ENCODE measurements at places on chromosomes 6 and 20.

DNA sequence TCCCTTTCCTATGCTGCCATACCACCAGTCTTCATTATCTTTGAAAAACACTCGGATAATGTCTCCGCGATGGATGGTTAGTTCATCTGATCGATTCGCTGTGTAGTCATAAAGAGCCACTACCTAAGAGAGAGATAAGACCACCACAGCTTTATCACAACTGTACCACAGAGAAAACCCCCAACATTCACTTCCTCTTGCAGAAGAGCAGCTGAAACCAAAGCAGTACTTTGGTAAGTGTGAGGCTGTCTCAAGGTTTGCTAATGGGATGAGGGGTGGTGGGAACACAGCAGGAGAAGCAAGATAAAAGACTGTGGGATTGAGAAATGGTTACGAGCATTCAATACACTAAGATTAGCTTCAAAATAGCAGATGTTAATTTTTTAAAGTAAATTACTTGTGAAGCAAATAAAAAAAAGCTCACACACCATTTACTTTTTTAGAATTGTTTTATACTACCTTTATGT lies 142.1 kb downstream of the MYB start:
- DNase-seq, result no peak

GRCh38 chr6:10411131-10411970 lies 3.5 kb downstream of the TFAP2A start:
- DNase-seq, result no peak

DNA sequence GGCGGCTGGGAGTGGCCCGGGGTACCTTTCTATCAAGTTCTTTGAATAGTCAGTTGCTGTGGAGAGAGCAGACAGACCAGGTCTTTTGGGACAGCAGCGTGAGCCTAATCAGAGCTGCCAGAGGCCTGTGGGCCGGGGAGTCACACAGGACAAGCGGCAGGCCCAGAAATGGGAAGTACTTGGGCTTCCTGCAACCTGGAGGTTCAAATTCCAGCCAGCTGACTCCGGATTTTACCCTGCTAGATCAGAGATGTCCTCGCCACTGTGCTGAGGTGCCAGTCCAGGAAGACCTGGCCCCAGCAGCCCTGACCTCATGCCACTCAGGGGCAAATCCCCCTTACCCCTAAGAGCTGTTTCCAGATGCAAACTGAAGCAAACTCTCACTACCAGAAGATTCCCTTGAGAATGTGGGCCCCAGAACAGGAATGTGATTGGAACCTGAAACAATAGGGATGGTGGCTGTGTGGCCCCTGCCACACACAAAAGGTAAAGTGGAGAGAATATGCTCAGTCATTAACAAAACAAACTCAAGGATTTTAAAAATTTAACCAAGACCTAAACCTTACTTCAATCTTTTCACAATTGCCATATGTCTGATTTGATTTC lies 9.7 kb downstream of the BEND3 start:
- no peak for DNase-seq

DNA sequence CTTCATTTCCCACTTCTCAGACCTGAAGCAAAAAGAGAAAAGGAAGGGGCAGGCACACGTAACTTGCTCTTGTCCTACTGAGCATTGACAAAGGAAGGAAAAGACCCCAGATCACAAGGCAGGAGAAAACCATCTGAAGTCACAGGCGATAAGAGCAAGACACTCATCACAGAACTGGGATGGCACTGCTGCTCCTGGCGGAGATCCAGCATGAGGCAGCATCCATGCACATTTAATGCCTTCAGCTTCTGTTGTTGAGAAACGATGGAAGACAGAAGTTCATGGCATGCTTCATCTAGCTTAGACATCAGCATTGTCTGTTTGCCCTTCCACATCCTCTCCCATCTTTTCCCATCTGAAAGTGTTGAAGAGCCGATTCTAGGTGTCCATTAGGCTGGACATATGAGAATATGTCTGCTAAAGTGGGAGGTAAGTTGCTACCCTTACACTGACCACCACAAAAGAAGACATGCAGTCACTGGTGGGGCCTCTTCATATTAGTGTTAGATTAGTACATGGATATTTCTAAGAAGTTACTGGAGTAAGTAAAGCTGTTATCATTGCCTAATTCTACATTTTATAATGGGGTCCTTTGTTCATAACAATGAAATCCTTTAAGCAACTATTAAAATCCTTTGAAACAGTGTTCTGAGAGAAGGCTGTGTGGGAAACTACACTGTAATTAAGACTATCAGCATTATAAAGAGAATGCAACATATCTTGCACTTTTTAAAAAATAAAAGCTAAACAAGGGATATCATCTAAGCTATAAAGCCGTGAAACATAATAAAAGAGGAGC lies 618.5 kb downstream of the C6orf118 start:
- no peak for DNase-seq

DNA sequence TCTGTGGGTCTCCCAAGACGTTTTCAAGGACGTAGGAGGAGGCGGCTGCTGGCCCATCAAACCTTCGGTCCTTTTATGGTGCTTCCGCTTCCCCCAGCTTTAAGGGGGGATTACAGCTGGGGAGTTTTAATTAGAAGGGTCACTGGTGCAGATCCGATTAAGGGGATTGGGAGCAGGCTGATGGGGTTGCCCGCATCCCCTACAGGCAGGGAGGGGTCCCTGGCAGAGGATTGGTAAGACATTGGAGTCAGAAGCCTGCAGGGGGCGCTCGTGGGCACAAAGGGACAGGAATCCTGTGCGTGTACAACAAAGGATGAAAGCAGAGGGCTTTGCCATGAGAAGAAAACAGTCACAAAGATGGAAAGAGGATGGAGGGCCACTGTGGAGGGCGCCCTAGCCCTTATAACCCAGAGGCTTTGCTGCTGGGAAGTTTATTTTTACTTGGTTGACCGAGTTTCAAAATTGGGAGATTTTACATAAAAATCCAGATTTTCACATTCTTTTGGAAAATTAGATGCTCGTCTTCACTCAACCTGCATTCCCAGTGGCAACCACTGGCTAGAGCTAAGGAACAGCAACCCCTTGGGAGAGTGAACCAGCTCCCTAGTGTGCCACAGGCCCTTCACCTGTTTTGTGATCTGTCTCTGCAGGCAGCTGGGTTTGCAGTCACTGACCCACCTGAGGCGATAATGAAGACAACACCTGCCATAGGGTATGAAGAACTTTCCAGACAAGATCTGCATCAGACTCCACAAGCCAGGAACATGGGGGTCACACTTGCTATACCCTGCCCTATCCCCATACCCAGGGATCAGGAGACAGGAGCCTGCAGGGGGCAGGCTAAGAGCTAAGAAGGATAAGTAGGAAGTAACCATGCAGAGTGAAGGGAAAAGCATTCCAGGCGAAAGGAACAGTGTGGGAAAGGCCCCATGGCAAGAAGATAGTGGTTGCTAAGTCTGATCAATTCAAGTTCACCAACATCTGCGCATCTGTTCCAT lies 97.7 kb downstream of the KCNB1 start:
- DNase-seq, result peak; percentile 70

DNA sequence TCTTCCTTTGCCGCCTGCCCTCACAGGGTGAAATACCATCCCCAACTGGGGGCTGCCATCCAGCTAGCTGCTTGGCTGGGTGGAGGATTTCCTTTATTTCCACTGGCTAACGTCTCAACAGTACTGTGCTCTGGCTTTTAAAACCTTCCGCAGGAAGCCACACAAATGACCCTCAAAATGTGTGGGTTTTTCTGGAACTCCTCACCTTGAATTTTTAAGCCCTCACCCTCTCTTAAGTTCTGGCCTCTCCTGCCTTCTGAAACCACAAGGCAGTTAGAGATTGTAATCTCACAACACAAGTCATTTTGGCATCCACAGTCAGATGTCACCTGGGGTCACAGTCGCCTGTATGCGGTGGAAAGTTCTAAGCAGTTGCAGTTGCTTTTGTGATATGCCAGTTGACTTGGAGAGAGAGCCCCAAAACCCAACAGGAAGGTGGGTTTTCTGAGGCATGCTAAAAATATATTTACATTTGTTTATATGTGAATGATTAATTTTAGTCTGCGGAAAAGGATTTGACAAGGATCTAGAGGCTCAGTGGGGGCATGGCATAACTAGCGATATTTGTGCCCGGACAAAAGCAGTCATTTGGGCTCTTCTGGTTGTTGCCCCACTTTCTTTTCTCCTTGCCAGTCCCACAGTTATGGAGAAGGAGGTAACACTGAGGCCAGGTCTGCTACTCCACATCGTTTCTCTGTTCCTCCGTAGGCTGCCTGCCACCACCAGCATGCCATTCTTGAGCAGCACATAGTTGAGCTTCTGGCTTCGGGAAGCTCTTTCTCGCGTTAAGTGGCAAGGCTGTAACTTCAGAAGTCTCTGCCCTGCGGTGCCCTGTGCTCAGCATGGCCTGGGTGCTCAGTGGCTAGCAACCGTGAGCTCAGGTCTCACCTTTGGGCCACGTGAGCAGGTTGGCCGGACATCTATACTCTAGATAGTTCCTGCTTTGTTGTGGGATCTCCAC lies 335.3 kb downstream of the CD83 start:
- peak; percentile 64 for DNase-seq

- DNase-seq, result no peak
These were observed 77.5 kb upstream of the MARCKS start for GRCh38 chr6:113779656-113780055.

GRCh38 chr6:29447670-29448069 lies 8.6 kb downstream of the OR10C1 start:
- no peak for DNase-seq

- no peak for DNase-seq
These were observed 49.3 kb downstream of the PACRG start for GRCh38 chr6:162777091-162777490.

DNA sequence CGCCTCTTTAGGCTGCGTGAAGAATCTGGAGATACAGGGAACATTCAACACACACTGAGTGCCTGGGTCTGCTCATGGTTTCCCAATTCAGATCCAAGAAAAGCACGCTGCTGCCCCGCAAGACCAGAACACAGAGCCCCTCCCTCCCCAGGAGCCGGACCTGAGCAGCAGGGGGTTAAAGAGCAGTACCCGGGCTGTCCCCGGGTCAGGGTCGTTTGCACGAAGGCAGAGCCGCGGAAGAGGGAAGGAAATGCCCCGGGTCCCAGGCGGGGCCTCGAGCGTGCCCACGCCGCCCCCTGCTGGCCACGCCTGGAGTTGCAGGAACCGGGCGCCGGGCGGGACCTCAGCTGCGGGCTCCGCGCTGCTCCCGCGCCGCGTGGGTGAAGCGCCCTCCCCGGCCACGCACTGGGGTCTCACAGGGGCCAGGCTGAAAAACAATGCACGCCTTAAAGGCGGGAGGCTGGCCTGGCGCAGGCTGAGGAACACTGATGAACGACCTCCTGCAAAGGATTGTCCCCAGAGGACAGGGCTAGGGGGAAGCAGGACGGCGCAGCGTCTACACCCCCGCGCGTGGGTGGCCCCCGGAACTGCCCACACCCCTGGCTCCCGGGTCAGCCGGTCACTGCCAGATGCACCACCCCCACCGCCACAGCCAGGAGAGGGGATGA lies 48.9 kb downstream of the ANKRD60 start:
- peak; percentile 67 for DNase-seq

DNA sequence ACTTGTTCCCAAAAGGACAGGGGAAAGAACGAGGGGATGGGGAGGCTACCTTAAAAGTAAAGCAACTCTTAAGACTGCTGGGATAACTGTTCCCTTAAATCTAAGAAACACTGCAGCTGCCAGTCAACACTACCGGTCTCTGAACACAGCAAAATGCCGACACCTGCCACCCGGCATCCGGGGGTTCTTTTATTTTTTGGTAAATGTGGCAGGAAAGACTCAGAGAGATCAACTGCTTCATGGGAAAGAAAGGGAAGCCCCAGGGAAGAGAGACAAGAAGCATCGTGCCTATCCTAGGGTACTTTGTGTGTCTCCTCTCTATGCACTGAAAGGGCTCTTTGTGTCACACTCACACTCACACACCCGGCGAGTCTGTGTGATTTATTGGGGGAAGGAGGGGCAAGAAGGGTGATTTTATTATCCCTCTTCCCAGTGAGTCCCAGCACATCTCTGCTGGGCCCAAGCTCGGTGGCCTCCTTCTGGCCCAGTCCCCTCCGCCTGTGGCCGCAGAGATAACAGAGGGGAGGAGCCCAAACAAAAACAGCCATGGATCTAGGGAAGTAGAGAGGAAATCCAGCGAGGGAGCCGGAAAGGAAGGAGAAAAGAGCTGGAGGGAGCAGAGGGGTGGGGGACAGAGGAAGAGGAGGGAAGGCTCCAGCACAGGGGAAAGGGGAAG lies 1.4 kb downstream of the FYN start:
- peak; percentile 36 for DNase-seq

DNA sequence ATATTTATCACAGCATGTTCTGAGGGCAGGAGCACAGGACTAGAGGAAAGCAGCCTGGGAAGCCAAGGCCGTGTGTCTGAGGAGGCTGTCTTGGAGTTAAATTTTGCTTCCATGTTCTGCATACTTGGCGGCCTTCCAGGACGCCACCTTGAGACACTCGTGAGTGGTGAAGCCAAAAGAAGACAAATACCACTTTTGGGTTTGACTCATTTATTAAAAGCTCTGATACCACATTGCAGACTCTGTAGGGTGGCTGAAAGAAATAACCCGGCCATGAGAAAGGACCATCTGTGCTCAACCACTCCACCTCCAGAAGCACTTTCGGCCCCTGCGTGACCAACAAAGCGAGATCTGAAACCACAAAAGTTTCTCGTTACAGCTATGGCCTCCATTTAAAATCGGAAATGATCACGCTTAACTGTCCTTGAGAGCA lies 120.0 kb downstream of the TMEM242 start:
- DNase-seq, result no peak

DNA sequence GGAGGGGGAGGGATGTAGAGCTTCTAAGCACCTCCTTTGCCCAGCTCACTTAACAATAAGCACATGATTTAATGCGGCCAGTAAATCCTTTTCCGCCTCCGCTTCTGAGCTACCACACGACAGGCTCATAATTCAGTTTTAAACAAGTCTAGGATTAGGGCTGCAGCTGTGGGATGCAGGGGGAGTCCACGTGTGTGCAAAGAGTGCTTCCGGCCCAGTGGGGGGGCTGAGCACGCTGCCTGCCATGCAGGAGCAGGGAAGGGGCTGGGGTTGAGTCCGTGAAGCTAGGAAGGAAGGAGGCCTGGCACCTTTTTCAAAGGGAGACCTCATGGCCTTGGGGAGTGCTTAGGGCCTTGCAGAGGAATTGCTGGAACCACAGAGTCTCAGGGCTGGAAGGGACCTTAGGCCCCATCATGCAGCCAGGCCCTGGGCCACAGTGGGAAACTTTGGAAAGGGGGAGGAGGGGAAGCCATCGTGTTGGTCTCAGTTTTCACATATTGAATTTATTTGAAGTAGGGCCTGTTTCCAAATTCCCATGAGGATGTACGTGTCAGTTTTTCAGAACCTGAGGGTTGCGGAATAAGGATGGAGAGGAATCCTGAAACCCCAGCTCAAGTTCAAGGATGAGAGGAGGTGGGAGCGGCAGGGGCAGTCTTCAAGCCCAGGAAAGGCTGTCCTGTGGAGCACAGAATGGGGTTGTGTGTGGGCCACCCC lies 96.1 kb downstream of the VEGFA start:
- DNase-seq, result no peak

Measured in stimulated activated CD4-positive, alpha-beta T cell treated with anti-CD3 and anti-CD28 coated beads, Interleukin-4, amount 100 ng/mL, for 24 hours (primary cell).